Activated T-helper 2 cell treated with anti-CD3 and anti-CD28 coated beads, Interferon-gamma antibody, Interleukin-2, Interleukin-4, amounts not matched to agents 10 μg/mL and 5 μg/mL and 100 μg/mL, durations not matched to agents 14 hours and 24 hours and 36 hours (primary cell): ENCODE measurements at places on chromosomes 4 and X.

- H3K27ac ChIP-seq, result no peak overlapping the region
- DNase-seq, result no peak
- H3K4me3 ChIP-seq, result no peak overlapping the region
- H3K27me3 ChIP-seq, result peaks cover 10% of the 10 kb centered on the region
These were observed 196.4 kb downstream of the QDPR start for GRCh38 chr4:17315459-17315858.

- no peaks in the 10 kb centered on the region for H3K36me3 ChIP-seq
- no peak for DNase-seq
- no peak overlapping the region for H3K4me3 ChIP-seq
- H3K4me1 ChIP-seq, result no peaks in the 10 kb centered on the region
These were observed 139.6 kb downstream of the IQCM start for GRCh38 chr4:149676076-149676475.

DNA sequence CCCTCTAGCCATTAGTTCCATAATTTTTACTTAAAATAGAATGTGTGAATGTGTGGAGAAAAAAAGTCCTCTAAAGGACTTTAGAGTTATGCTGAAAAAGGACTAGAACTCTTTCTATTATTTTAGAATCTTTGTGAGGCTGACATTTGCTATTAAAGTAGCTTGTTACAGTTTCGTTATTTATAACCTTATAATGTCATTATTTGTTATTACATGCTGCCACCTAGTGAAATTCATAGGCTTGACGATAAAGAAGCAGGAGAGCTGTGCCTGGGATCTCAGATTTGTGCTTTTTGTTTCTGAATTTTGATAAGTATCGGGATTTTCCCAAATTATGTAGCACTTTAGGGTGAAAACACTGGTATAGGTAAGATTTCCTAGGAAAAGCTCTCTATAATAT, 38.5 kb upstream of the TAPT1 start:
- H3K4me3 ChIP-seq, result no peak overlapping the region
- H3K4me1 ChIP-seq, result peaks cover 7% of the 10 kb centered on the region
- no peaks in the 10 kb centered on the region for H3K27me3 ChIP-seq

GRCh38 chr4:94489098-94489497, 37.4 kb downstream of the PDLIM5 start:
- H3K36me3 ChIP-seq, result no peaks in the 10 kb centered on the region
- no peak overlapping the region for H3K4me3 ChIP-seq
- peaks cover 6% of the 10 kb centered on the region for H3K4me1 ChIP-seq
- DNase-seq, result no peak
- no peaks in the 10 kb centered on the region for H3K27me3 ChIP-seq

- no peak overlapping the region for H3K4me3 ChIP-seq
- no peaks in the 10 kb centered on the region for H3K4me1 ChIP-seq
- no peak overlapping the region for H3K27ac ChIP-seq
- no peaks in the 10 kb centered on the region for H3K36me3 ChIP-seq
These were observed 106.7 kb downstream of the WWC2 start for GRCh38 chr4:183205709-183206108.

DNA sequence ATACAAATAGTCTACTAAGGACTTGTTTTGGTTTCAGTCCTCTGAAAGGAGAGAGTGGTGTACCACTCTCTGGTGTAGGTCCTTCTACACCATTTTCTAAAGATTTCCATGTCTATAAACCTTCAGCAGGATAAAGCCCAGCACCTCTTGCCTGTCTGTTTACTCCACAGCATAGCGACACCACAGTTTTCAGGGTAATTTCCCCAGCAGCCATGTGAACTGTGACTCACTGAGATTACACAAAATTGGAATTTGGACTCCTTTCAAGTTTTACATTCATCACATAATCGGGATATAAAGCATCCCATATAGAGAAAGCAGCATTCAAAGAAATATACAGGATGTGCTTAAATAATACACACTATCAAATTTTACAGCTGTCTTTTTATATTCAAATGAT, 229.6 kb downstream of the PRDM5 start:
- H3K27ac ChIP-seq, result no peak overlapping the region
- no peaks in the 10 kb centered on the region for H3K4me1 ChIP-seq
- H3K27me3 ChIP-seq, result peaks cover 5% of the 10 kb centered on the region
- no peaks in the 10 kb centered on the region for H3K36me3 ChIP-seq
- H3K4me3 ChIP-seq, result no peak overlapping the region
- DNase-seq, result no peak

GRCh38 chr4:106502106-106502699, 133.6 kb upstream of the GIMD1 start:
- H3K4me1 ChIP-seq, result peaks cover 4% of the 10 kb centered on the region
- peaks cover 4% of the 10 kb centered on the region for H3K27me3 ChIP-seq
- no peak overlapping the region for H3K27ac ChIP-seq
- no peak for DNase-seq

GRCh38 chrX:105267167-105267566, 46.7 kb upstream of the TEX13A start:
- no peaks in the 10 kb centered on the region for H3K4me1 ChIP-seq
- H3K36me3 ChIP-seq, result no peaks in the 10 kb centered on the region
- no peak for DNase-seq
- no peaks in the 10 kb centered on the region for H3K27me3 ChIP-seq
- H3K27ac ChIP-seq, result no peak overlapping the region

- H3K27ac ChIP-seq, result no peak overlapping the region
- no peaks in the 10 kb centered on the region for H3K27me3 ChIP-seq
- no peaks in the 10 kb centered on the region for H3K36me3 ChIP-seq
These were observed 135.0 kb upstream of the TENT5D start for GRCh38 chrX:80285131-80285773.

- H3K4me1 ChIP-seq, result no peaks in the 10 kb centered on the region
- DNase-seq, result no peak
- no peaks in the 10 kb centered on the region for H3K36me3 ChIP-seq
- no peaks in the 10 kb centered on the region for H3K27me3 ChIP-seq
- no peak overlapping the region for H3K27ac ChIP-seq
- no peak overlapping the region for H3K4me3 ChIP-seq
These were observed 54.2 kb upstream of the SPANXN3 start for GRCh38 chrX:143571521-143571920.

DNA sequence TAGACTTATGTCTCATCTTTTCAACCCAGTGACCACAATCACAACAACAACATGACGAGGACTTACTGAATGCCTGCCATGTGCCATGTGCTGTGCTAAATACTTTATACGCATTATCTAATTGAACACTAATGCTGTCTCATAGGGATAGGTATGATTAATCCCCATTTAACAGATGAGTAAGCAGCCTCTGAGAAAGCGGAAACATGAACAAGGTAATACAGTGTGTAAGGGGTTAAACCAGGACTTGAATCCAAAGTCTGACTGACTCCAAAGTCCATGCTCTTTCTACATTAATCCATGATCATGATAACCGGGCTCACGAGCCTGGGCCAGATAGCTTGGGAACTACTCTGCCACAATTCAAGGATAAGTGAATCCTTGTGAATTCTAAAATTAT, 105.3 kb upstream of the MBNL3 start:
- H3K36me3 ChIP-seq, result no peaks in the 10 kb centered on the region
- H3K27me3 ChIP-seq, result no peaks in the 10 kb centered on the region
- no peaks in the 10 kb centered on the region for H3K4me1 ChIP-seq
- no peak overlapping the region for H3K27ac ChIP-seq

DNA sequence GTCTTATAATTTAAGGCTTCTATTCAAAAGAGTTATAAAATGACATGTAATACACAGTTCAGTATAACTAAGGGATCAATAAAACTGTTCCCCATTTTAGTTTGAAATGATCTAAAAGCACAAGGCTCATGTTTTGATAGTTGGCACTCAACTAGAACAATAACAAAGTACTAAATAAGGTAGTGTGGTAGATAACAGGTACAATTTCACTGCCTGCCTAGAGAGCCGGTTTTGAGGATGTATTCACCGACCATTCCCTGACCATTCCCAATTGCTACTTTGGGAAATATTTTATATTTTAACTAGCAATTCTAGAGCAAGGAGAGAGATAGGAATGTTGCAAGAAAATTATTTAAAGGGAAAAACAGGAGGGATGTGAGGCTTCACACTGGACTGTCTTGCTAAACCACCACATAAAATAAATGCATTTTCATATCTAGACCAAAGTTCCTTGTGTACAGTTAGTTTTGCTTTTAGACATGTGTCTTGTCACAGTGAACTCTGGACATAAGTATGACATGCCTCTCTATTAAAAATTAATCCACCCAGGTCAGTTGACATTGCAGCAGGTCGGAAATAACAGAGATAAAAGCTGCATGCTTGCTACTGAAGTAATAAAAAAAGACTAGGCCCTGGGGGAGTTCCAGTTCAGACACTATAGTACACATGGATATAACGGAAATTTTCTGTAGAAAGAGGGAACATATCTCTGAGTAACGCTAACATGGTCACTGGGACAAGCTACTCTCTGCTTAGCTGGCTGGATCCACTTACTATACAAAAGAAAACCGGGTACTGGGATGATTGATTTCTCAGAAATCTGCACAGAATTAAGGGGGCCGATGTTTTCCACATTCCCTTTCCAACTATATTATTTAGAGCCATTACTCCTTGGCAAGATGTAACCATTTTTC, 56.3 kb upstream of the NAP1L5 start:
- no peaks in the 10 kb centered on the region for H3K27me3 ChIP-seq
- peaks cover 5% of the 10 kb centered on the region for H3K36me3 ChIP-seq
- no peak overlapping the region for H3K27ac ChIP-seq
- no peak overlapping the region for H3K4me3 ChIP-seq

GRCh38 chr4:68617003-68617698, 41.0 kb upstream of the UGT2B17 start:
- no peak overlapping the region for H3K27ac ChIP-seq
- no peaks in the 10 kb centered on the region for H3K4me1 ChIP-seq
- H3K36me3 ChIP-seq, result no peaks in the 10 kb centered on the region
- no peak overlapping the region for H3K4me3 ChIP-seq

GRCh38 chrX:70280573-70280972, 1.4 kb upstream of the RAB41 start:
- DNase-seq, result no peak
- no peak overlapping the region for H3K27ac ChIP-seq
- no peaks in the 10 kb centered on the region for H3K4me1 ChIP-seq
- no peaks in the 10 kb centered on the region for H3K27me3 ChIP-seq
- no peak overlapping the region for H3K4me3 ChIP-seq
- H3K36me3 ChIP-seq, result no peaks in the 10 kb centered on the region

- no peak overlapping the region for H3K27ac ChIP-seq
- no peak for DNase-seq
- H3K27me3 ChIP-seq, result no peaks in the 10 kb centered on the region
- H3K4me3 ChIP-seq, result no peak overlapping the region
These were observed 519.9 kb upstream of the MAGEB18 start for GRCh38 chrX:25618248-25618647.

GRCh38 chr4:171340258-171340657, 472.9 kb upstream of the GALNTL6 start:
- H3K27me3 ChIP-seq, result no peaks in the 10 kb centered on the region
- no peak overlapping the region for H3K27ac ChIP-seq
- no peaks in the 10 kb centered on the region for H3K36me3 ChIP-seq
- no peak for DNase-seq

DNA sequence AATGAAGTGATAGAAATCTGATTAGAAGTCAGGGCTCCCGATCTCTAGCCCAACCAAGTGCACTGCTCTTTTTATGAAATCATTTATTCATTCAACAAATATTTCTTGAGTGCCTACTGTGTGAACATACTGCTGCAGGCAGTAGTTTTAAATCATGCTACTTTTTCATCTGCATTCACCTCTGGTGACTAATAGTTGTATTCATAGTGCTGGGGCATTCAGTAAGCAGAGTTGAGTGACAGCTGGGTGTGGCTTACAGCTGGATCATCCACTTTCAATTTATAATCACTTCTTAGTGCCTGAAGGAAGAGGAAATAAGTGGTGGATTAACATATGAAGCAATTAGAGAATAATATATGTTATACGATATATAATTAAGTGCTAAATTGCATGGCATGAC, 94.1 kb upstream of the HPRT1 start:
- no peak for DNase-seq
- H3K4me1 ChIP-seq, result peaks cover 9% of the 10 kb centered on the region
- no peaks in the 10 kb centered on the region for H3K27me3 ChIP-seq
- no peaks in the 10 kb centered on the region for H3K36me3 ChIP-seq
- no peak overlapping the region for H3K4me3 ChIP-seq
- no peak overlapping the region for H3K27ac ChIP-seq

GRCh38 chrX:152619897-152620296, 17.8 kb upstream of the GABRQ start:
- DNase-seq, result no peak
- H3K36me3 ChIP-seq, result no peaks in the 10 kb centered on the region
- H3K27ac ChIP-seq, result no peak overlapping the region
- no peaks in the 10 kb centered on the region for H3K27me3 ChIP-seq

DNA sequence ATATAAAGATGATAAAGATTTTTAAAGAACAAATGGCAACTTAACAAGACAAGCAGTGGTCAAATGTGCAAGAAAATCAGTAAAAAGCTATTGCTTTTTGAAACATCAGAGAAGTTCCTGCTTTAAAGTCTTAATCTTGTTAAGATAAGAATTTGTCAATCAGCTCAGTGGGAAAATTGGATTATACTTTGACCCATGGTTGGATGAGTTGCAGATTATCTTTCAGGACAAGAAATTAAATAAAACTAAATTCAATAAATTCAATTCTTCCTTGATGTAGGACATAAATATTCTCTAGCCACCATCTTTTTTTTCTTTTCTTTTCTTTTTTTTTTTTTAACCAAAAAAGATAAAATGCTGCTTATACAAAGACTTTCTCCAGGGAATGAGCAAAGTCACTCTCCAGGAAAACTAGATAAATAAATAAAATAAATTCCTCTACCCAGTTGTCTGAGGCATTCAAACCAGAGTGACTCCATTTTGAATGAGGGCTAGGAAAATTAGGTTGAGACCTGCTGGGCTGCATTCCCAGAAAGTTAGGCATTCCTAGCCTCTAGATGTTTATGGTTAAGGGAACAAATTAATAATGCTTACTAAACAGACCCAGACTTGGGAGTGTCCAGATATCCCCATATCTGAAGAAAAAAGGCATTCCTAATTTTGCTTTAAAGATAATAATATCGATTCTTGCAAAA, 211.2 kb downstream of the SNCA start:
- H3K4me1 ChIP-seq, result peaks cover 7% of the 10 kb centered on the region
- no peak for DNase-seq
- no peaks in the 10 kb centered on the region for H3K36me3 ChIP-seq
- peaks cover 26% of the 10 kb centered on the region for H3K27me3 ChIP-seq
- H3K27ac ChIP-seq, result no peak overlapping the region

DNA sequence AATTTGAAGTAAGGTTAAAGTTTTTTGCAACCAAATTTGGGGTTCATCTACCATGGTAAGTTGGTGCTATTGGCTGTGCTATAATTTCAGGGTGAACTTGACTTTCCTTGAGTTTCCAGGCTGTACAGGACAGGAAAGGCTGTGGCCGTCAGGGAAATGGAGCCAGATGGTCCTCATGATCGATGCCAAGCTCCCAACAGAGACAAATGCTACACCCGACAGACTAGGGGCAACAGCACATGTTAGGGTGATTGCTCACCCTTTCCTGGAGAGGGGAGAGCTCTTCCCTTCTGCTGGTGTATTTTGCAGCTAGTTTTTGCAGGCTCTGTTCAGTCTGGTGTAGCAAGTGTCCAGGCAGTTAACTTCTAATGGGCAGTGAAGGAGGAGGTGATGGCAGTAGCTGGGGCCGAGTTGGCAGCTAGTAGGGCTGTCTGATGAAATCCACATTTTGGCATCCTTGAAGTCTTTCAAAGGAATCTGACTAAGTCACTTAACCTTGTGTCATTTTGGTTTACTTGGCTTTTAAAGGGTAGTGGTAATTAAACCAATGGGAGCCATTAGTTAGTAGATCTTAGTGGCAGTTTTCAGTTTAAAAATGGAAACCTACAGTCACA, 47.8 kb downstream of the GAB1 start:
- no peaks in the 10 kb centered on the region for H3K27me3 ChIP-seq
- H3K4me1 ChIP-seq, result no peaks in the 10 kb centered on the region
- H3K36me3 ChIP-seq, result no peaks in the 10 kb centered on the region

- H3K27me3 ChIP-seq, result peaks cover 23% of the 10 kb centered on the region
- no peak overlapping the region for H3K27ac ChIP-seq
- peaks cover 14% of the 10 kb centered on the region for H3K4me1 ChIP-seq
- DNase-seq, result no peak
These were observed 69.0 kb upstream of the ETNPPL start for GRCh38 chr4:108831886-108832285.
